ENCODE measurements at places on chromosomes 13 and 19. TPM values are rescaled to one million over a fixed set of nuclear protein-coding genes. Genes with fewer than 3 reads are reported as not detected.

PPM1N gene
- 1.4 TPM for total RNA-seq

- DNase-seq, result peak; percentile 68
Measured at GRCh38 chr19:38792250-38793111, 3.5 kb downstream of the LGALS7B start.

DNA sequence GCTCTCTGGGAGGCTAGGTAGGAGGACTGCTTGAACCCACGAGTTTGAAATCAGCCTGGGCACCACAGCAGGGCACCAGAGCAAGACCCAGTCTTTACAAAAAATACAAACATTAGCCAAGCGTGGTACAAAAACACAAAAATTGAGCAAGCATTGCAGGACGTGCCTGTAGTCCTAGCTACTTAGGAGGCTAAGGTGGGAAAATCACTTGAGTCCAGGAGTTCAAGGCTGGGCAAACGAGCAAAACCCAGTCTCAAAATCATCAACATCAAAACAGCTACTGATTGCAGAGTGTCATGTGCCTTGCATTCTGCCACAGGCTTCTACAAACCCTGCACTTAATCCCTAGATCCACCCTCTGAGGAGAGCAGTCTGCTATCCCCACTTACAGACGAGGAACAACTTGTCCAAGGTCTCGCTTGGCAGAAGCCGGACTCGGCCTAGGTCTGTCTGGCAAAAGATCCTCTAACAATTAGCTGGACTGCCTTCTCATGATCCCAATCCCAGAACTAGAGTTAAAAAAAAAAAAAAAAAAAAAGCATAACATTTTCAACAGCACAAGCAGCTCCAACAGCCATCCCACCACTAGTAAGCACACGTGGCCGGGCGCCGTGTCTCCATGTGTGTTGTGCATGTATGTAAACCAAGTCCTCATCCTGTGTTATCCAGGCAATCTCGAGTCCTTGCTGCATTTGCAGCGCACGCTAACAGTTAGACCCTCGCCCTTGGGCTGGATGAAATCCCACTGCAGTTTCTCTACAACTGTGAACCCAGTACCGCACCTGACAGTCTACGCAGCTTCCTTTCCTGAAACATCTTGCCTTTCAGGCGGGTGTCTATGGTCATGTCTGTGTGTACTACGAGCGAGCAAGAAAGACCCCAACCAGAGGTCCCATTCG is 2.0 kb downstream of the PPP6R1 start:
- no peak for DNase-seq

DNA sequence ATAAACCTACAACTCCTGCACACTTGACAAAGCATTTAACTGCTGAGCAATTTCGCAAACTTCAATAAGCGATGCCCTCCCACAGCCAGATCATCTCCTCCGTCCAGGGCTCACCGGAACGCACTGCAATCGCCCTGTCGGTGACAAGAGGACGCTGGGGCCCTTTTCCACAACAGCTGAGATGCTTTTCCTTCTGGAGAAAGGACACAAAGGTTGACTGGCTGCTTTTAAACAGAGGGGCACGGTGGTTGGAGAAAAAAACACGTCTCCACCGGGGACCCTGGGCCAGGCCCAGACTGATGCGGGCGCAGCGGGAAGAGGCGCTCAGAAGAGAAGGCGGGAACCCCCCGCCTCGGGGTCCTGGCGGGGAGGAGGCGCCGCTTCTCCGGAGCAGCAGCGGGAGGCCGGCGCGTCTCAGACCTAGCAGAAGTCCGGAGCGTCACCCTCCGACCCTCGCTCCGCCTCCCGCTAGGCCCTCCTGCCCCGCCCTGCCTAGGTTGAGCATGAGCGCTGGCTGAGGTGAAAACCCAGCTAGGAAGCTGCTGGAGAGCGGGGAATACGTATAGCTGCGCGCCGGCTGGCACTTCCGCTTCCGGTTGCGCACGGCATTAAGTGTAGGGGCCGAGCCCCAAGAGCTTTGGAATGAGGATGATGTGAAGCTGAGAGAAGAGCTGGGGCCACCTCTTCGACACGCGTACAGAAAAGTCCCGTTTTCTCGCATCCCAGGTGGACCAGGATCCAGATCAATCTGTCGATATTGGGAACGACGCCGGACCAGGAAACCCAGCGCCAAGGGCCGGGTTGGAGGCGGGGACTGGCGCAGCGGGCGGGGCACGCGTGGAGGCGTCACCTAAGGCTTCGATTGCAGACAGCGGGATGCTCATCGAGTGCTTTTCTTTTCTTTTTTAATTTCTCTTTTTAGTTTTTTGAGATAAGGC is at the start of gene ZNF846:
TSS of gene ZNF846 (minus strand) at position 564 of the 938 bp plus-strand sequence. CDS start 3,788 bp downstream, outside the sequence.
- peak; percentile 95 for DNase-seq

- no peak for DNase-seq
Measured at GRCh38 chr13:101712026-101712348, 259.5 kb downstream of the ITGBL1 start.

GRCh38 chr13:29020314-29020713 is 200.2 kb downstream of the MTUS2 start:
- no peak for DNase-seq

All from ureter (tissue), 1 donor.